ENCODE measurements at places on chromosomes 5 and 9.

- DNase-seq: no peak
Observed at GRCh38 chr9:128078504-128079434, 10.7 kb downstream of the SLC25A25 start.

- DNase-seq: no peak
Observed at GRCh38 chr5:141042555-141042954, 8.6 kb upstream of the PCDHB1 start.

DNA sequence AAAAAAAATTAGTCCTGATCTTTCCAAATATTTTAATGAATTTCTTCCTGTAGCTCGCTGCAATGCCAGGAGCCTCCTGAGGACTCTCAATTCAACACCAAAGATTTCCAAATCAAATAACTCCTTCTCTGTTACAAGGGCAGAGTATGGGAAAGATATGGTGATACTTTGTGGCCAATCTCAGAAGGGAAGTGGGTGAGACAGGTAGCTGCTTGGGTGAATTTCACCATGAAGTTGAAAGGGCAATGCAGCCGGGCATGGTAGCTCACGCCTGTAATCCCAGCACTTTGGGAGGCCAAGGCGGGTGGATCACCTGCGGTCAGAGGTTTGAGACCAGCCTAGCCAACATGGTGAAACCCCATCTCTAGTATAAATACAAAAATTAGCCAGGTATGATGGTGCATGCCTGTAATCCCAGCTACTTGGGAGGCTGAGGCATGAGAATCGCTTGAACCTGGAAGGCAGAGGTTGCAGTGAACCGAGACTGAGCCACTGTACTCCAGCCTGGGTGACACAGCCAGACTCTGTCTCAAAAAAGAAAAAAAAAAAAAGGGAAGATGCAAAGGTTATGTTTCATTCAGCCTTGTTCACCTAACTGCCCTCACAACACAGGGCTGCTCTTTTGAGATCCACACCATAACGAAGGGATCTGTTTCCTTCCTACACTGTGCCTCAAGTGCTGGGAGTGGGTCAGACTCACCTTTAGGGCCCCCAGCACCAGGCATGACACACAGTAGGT, 58.6 kb downstream of the PTPN3 start:
- no peak for DNase-seq

DNA sequence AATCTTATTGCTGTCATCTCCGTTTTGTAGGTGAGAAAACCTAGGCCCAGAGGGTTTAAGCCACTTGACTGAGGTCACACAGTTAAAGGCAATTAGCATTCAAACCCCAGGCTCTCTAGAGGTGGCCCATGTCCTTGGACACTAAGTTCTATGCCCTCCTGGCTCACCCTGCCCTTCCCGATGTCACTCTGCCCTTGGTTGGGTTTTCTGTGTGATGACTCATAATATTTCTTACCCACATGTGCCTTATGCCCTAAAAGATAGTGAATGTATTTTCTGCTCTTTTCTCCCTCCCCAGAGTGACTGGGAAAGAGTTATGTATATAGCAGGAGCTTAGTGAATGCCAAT, 174.5 kb upstream of the PITX1 start:
- DNase-seq: no peak

DNA sequence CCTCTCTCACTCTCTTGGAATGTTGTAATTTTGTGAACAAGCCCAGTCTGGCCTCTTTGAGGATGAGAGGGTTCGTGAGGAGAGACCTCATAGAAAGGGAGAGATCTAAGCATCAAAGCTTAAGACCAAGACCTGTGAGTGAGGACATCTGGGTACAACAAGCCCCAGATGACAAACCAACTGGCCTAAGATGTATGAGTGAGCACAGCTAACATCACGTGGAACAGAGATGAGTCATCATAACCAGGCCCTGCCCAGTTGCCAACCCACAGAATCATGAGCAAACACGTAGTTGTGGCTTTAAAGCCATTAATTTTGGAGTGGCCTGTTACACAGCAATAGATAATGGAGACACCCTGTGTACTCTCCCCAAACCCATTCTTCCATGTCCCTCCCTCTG, 439.1 kb upstream of the KIF2A start:
- DNase-seq: no peak

DNA sequence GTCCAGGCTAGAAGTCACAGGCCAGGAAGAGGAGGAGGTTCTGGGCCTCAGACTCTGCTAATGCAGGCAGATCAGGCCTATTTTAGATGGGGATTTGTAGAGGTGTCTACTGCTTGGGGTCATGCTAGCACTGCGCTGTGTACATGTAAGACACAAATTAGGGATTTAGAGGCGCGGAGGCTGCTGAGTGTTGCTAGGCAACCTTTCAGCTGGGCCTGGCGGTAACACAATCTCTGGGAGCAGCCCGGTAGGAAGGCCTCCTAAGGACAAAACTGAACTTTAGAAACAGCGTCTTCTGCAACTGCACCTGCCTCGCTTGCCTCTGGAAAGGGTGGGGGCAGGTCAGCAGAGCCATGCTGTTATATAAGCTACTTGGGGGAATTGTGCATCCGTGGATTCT, 147.9 kb downstream of the MACROH2A1 start:
- no peak for DNase-seq
